ENCODE measurements at places on chromosomes 7 and 10. TPM values are rescaled to one million over a fixed set of nuclear protein-coding genes. Genes with fewer than 3 reads are reported as not detected.

- no peak for DNase-seq
Observed at GRCh38 chr10:62981096-62981495, 152.0 kb upstream of the NRBF2 start.

- DNase-seq = no peak
Observed at GRCh38 chr7:96287132-96287531, 34.8 kb downstream of the SLC25A13 start.

GRCh38 chr10:132785723-132786475 is at the start of gene NKX6-2:
TSS of gene NKX6-2 (minus strand) at chr10:132786147. CDS start at chr10:132785948, 199 bp downstream.
- peak; percentile 19 for DNase-seq

DNA sequence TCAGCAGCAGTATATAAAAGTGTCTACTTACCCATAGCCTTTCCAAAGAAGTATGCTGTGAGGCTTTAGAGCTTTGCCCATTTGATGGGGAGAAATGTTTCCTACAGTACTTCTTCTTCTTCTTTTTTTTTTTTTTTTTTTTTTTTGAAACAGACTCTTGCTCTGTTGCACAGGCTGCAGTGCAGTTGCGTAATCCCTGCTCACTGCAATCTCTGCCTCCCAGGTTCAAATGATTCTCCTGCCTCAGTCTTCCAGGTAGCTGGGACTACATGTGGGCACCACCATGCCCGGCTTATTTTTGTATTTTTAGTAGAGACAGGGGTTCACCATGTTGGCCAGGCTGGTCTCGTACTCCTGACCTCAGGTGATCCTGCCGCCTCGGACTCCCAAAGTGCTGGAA is 101.7 kb upstream of the TMEM26 start:
- DNase-seq = no peak

GRCh38 chr7:32108651-32109050 is 38.4 kb upstream of the PDE1C start:
- DNase-seq = no peak

DNA sequence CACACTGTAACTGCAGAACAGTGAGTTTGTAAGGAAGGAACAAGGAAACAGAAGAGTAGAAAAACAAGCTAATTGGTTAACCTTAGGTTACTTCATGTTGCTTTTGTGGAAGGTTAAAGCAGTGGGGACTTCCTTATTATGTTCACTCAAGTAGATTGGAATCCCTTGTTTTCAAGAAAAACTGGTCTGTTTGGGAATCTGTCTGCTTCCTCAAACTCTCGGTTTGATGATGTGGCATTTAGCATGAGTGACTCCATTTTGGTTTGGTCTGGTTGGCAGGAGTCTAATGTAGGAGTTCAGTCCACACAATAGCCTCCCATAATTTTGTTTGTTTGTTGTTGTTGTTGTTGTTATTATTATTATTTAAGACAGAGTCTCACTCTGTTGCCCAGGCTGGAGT is 3.8 kb upstream of the TRIM56 start:
- DNase-seq = no peak

CNTNAP2 gene
- not detected for total RNA-seq

- no peak for DNase-seq
Observed at GRCh38 chr10:132266594-132267161, 41.1 kb downstream of the STK32C start.

NEURL1 gene
- not detected for total RNA-seq

GRCh38 chr7:94440451-94441039 is 45.9 kb downstream of the COL1A2 start:
- DNase-seq = no peak

DNA sequence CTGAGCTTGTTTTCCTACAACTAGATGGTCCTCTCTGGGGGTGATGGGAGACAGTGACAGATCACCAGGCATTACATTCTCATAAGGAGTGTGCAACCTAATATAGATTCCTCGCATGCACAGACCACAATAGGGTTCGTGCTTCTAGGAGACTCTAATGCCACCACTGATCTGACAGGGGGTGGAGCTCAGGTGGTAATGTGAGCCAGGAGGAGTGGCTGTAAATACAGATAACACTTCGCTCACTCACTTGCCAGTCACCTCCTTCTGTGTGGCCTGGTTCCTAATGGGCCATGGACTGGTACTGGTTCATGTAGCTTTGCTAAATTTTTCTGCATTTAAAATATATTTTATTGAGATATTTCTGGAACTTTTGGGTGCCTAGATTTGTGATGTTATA is 202.3 kb upstream of the ZNF32 start:
- DNase-seq = no peak

DNA sequence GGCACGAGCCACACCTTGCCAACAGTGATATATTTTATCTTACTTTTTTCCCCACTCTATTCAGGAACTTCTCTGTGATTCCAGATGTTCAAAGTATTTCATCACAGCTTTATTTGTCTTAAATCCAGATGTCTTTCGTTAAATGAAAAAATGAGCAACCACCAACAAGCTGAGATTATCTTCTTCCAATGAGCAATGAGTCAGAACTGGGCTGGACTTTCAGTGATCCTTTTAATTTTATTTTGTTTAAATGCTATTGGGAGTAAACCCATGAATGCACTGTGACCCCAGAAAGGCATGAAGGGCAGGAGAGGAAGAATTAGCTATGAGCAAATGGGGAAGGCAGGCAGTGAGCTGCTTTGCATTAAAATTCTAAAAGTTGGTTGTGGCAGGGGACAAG is 77.6 kb upstream of the IMMP2L start:
- DNase-seq = no peak

- DNase-seq = peak; percentile 66
Observed at GRCh38 chr7:100799037-100799896, 28.1 kb downstream of the EPHB4 start.

GRCh38 chr7:13111230-13111629 is 423.8 kb downstream of the ARL4A start:
- no peak for DNase-seq

PLXNA4 gene
- total RNA-seq = 6.9 TPM

ZNF33A gene
- 22.0 TPM for total RNA-seq

- no peak for DNase-seq
Observed at GRCh38 chr7:18338910-18339523, 156.5 kb upstream of the HDAC9 start.

DNA sequence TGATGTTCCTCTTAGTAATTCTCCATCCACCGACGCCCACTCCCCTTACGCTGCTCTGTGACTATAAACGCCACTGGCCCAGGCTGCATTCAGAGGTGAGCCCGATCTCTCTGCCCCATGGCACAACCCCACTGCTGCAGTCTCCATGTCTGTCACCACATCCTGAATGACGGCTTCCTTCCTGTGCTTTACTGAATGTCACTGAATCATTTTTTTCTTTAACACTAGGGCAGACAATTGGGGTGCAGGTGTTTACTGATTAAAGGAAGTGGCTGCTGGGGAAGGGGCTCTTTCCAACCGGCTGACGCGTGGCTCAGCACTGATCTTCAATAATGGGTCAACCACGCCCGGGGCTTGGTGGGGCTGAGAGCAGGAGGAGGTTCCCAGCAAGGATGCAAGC is 208.3 kb downstream of the USP6NL start:
- peak; percentile 41 for DNase-seq

COL17A1 gene
- total RNA-seq = under 0.01 TPM

FGFR2 gene
- total RNA-seq = not detected

- no peak for DNase-seq
Observed at GRCh38 chr10:49117376-49118070, 2.2 kb upstream of the VSTM4 start.

VAX1 gene
- not detected for total RNA-seq

GRCh38 chr10:95253007-95253406 is 37.8 kb downstream of the PDLIM1 start:
- no peak for DNase-seq

- no peak for DNase-seq
Observed at GRCh38 chr7:24660546-24660945, 87.3 kb downstream of the PALS2 start.

MICU1 gene
- 30.4 TPM for total RNA-seq

DNA sequence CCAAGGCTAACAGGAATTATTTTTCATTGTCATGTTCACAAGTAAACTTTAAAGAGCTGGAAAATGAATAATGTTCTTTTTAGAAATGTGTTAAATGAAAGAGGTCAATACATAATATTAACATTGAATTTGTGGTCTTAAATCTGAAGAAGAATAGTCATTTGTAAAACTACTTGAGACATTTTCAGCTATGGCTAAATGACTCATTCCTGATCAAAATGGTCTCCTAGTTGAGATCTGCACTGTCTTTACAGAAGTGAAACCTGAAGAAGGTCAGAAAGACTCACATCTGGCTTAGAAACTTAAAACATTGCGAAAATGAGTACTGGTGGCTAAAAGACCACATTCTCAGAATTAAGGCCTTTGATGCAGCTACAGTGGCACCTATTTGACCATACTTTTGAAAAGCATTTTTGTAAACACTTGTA is 5.9 kb downstream of the PIK3CG start:
- no peak for DNase-seq

GRCh38 chr10:80064120-80064886 is 14.2 kb upstream of the TMEM254 start:
- no peak for DNase-seq

Data from lung microvascular endothelial cell (primary cell).